Immature natural killer cell (primary cell): ENCODE measurements at places on chromosomes 6 and 20. TPM values are rescaled to one million over a fixed set of nuclear protein-coding genes. Genes with fewer than 3 reads are reported as not detected.

GRCh38 chr6:100267721-100268123 is 197.0 kb downstream of the SIM1 start:
- no peak for DNase-seq

Gene SPATA25
- polyA plus RNA-seq: not detected

- DNase-seq: no peak
These were observed 92.4 kb downstream of the PPP1R14C start for GRCh38 chr6:150235218-150235617.

GRCh38 chr6:168194732-168195567 is 115.9 kb upstream of the FRMD1 start:
- no peak for DNase-seq

GRCh38 chr20:53980031-53980465 is 90.3 kb downstream of the BCAS1 start:
- DNase-seq: no peak
